SJCRH30 (cell line): ENCODE measurements at places on chromosomes 4 and X. TPM values are rescaled to one million over a fixed set of nuclear protein-coding genes. Genes with fewer than 3 reads are reported as not detected.

GRCh38 chrX:124018023-124018422, 56.5 kb downstream of the STAG2 start:
- H3K27ac ChIP-seq: no peak overlapping the region
- DNase-seq: no peak
- H3K27me3 ChIP-seq: no peaks in the 10 kb centered on the region
- H3K4me3 ChIP-seq: no peak overlapping the region

UBL4A gene
- total RNA-seq: 39.4 and 40.8 TPM in 2 replicates

DNA sequence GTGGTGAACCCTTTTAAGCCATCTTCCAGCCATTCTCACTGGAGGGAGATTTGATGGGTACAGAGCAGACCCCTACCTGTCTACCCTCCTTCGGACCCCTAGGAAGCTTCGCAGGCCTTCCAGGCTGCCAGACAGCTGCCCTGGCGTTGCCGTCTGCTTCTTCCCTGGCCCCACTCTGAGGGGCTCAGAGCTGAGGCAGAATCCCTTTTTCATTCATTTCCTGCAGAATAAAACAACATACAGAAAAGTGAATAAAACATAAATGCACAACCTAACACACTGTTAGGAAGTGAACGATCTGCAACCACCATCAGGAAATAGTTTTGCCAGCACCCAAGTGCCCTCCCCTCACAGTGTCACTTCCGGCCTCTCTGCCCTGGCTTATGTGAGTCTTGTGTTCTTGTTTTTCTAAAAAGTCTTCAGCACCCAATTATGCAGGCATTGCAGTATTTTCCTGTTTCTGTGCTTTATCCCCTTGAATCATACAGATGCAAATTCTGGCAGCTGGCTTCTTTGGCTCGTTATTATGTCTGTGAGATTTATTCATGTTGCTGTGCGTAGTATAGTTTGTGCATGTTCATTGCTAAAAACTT, 5.6 kb upstream of the ADD1 start:
- no peaks in the 10 kb centered on the region for H3K4me1 ChIP-seq
- no peaks in the 10 kb centered on the region for H3K27me3 ChIP-seq
- no peak overlapping the region for H3K4me3 ChIP-seq
- H3K27ac ChIP-seq: no peak overlapping the region
- no peak for DNase-seq
- peaks cover 16% of the 10 kb centered on the region for H3K36me3 ChIP-seq

- H3K4me1 ChIP-seq: peaks cover 21% of the 10 kb centered on the region
- H3K36me3 ChIP-seq: no peaks in the 10 kb centered on the region
- H3K4me3 ChIP-seq: no peak overlapping the region
- H3K27ac ChIP-seq: peak overlapping the region; percentile 58
- peak; percentile 65 for DNase-seq
- no peaks in the 10 kb centered on the region for H3K27me3 ChIP-seq
Observed at GRCh38 chr4:152696764-152697261, 17.0 kb upstream of the TMEM154 start.

GRCh38 chrX:255923-256331, 25.3 kb upstream of the PLCXD1 start:
- H3K4me3 ChIP-seq: no peak overlapping the region
- no peaks in the 10 kb centered on the region for H3K36me3 ChIP-seq
- H3K4me1 ChIP-seq: no peaks in the 10 kb centered on the region
- no peak for DNase-seq
- H3K27ac ChIP-seq: no peak overlapping the region
- no peaks in the 10 kb centered on the region for H3K27me3 ChIP-seq

GRCh38 chr4:17206829-17207801, 304.8 kb downstream of the QDPR start:
- no peaks in the 10 kb centered on the region for H3K36me3 ChIP-seq
- no peak overlapping the region for H3K4me3 ChIP-seq
- no peak for DNase-seq

EGFL6 gene
- total RNA-seq: not detected in 2 replicates

- H3K36me3 ChIP-seq: no peaks in the 10 kb centered on the region
- no peaks in the 10 kb centered on the region for H3K27me3 ChIP-seq
- H3K4me3 ChIP-seq: no peak overlapping the region
- H3K4me1 ChIP-seq: peaks cover 8% of the 10 kb centered on the region; the same call in 1 of the 2 replicates
- DNase-seq: no peak
- H3K27ac ChIP-seq: no peak overlapping the region
Observed at GRCh38 chrX:130120321-130120731, 10.0 kb upstream of the ELF4 start.

DNA sequence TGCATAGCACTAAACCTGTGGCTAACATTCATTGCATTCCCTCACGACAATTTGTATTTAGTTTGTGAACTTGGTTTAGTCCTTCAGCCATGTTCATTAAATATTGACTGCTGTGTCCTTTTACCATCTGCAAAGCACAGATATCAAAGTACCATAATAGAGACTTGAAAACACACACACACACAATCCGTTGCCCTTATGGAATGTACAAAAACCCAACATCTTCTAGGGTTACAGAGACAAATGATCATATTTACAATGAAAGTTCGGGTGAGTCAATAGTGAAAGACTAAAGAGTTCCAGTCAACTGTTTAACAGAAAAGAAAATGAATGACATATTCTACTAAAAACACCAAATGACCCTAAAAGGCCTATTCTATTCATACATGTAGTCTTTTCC, 50.8 kb upstream of the TXK start:
- DNase-seq: no peak
- no peak overlapping the region for H3K4me3 ChIP-seq
- no peak overlapping the region for H3K27ac ChIP-seq
- H3K27me3 ChIP-seq: no peaks in the 10 kb centered on the region
- no peaks in the 10 kb centered on the region for H3K36me3 ChIP-seq

GRCh38 chr4:173218411-173219125, 50.0 kb downstream of the GALNT7 start:
- no peak overlapping the region for H3K4me3 ChIP-seq
- DNase-seq: peak; percentile 19
- peaks cover 24% of the 10 kb centered on the region for H3K4me1 ChIP-seq
- no peaks in the 10 kb centered on the region for H3K36me3 ChIP-seq
- H3K27ac ChIP-seq: 0 out of 2 replicates have a peak overlapping the region, but pooled peaks have one; percentile 3

- H3K27ac ChIP-seq: no peak overlapping the region
- no peaks in the 10 kb centered on the region; the same call in 1 of the 2 replicates for H3K27me3 ChIP-seq
- H3K4me3 ChIP-seq: no peak overlapping the region
- no peaks in the 10 kb centered on the region for H3K4me1 ChIP-seq
Observed at GRCh38 chr4:44845993-44846392, 119.6 kb upstream of the GNPDA2 start.

DNA sequence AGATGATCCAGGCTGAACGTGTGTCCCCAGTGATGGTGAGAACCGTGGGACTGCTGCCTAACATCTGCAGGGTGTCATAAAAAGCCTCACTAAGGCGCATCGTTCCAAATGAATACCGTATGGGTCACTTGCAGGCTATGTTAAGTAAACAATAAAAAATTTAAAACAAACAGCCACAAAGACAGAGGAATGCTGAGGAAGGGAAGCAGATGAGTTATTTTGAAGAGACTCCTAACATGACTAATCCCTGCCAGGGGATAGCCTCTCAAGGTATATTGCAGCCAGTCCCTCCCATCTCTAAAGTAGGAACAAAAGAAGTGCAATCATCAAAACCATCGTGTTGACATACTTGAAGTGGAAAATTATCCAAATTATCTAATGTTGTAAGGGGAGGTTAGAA, 83.8 kb downstream of the UNC5C start:
- H3K4me3 ChIP-seq: no peak overlapping the region
- H3K4me1 ChIP-seq: no peaks in the 10 kb centered on the region
- no peak for DNase-seq
- H3K27me3 ChIP-seq: peaks cover 5% of the 10 kb centered on the region; the same call in 1 of the 2 replicates
- H3K36me3 ChIP-seq: no peaks in the 10 kb centered on the region
- H3K27ac ChIP-seq: no peak overlapping the region

DNA sequence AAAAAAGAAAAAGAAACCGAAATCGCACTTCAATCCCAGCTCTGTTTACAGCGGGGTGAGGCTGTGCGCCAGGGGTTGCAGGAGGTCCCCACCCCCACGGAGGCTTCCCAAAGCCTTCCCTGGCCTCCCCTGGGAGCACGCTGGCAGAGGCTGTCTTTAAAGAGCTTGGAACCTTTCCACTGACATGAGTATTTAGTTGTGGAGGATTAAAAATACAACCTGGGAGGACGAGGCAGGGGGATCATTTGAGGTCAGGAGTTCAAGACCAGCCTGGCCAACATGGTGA, 69.1 kb downstream of the PPP2R2C start:
- no peak overlapping the region for H3K27ac ChIP-seq
- H3K27me3 ChIP-seq: peaks cover 35% of the 10 kb centered on the region
- no peak for DNase-seq
- no peak overlapping the region for H3K4me3 ChIP-seq

- no peak for DNase-seq
- peaks cover 3% of the 10 kb centered on the region for H3K36me3 ChIP-seq
- H3K4me1 ChIP-seq: peaks cover 7% of the 10 kb centered on the region; the same call in 1 of the 2 replicates
- H3K27me3 ChIP-seq: no peaks in the 10 kb centered on the region
- no peak overlapping the region; the same call in 1 of the 2 replicates for H3K27ac ChIP-seq
Observed at GRCh38 chr4:87392183-87392582, 1.2 kb upstream of the HSD17B11 start.

DNA sequence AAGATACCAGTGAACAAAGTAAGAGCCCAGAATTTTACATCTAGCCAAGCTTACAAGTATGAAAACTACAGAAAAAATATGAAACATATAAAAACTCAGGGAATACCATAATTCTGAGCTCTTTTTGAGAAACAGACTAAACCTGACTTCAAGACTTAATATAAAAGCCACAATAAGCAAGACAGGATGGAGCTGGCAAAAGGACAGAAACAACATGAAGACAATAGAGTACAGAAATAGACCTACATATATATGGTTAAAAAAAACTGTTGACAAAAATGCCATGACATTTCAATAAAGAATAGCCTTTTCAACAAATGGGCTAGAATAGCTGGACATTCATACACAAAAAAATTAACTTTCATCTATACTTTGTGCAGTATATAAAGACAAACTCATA, 49.4 kb downstream of the UBA6 start:
- no peaks in the 10 kb centered on the region for H3K4me1 ChIP-seq
- H3K27ac ChIP-seq: no peak overlapping the region
- H3K4me3 ChIP-seq: no peak overlapping the region
- H3K27me3 ChIP-seq: no peaks in the 10 kb centered on the region
- no peak for DNase-seq

NONO gene
- 896 and 933 TPM in 2 replicates for total RNA-seq

GRCh38 chr4:23476515-23477090, 413.2 kb downstream of the PPARGC1A start:
- H3K4me3 ChIP-seq: no peak overlapping the region
- H3K27ac ChIP-seq: no peak overlapping the region
- no peaks in the 10 kb centered on the region for H3K36me3 ChIP-seq
- no peak for DNase-seq
- H3K4me1 ChIP-seq: no peaks in the 10 kb centered on the region

DNA sequence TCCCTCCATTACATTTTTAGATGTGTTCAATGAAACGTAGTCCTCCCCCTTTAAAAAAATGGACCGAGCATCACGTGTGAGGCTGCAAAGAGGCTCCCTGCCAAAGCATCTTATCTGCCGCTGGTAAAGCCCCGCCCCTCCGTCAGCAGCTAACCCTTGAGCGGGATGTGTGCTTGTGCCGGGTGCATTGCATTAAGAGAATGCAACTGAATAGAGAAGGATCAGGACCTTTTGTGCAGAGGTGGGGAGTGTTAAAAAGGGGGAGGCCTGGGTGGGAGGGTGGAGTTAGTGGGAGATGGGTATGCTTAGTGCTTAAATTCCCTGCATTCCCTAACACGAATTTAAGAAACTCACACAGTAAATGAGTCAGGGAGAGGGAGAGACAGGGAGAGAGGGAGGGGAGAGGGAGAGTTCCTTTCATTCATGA, 66.0 kb downstream of the TBL1X start:
- H3K27ac ChIP-seq: no peak overlapping the region; the same call in 1 of the 2 replicates
- H3K36me3 ChIP-seq: no peaks in the 10 kb centered on the region
- peak overlapping the region; percentile 28 for H3K4me3 ChIP-seq
- no peaks in the 10 kb centered on the region for H3K27me3 ChIP-seq
- peak; percentile 86 for DNase-seq

YY2 gene
- total RNA-seq: 1.6 and 3.4 TPM in 2 replicates

RENBP gene
- 0.18 TPM in 1 of 2 replicates, not detected in the other for total RNA-seq

SSX7 gene
- total RNA-seq: not detected in 2 replicates

NOA1 gene
- 25.3 and 27.4 TPM in 2 replicates for total RNA-seq

DNA sequence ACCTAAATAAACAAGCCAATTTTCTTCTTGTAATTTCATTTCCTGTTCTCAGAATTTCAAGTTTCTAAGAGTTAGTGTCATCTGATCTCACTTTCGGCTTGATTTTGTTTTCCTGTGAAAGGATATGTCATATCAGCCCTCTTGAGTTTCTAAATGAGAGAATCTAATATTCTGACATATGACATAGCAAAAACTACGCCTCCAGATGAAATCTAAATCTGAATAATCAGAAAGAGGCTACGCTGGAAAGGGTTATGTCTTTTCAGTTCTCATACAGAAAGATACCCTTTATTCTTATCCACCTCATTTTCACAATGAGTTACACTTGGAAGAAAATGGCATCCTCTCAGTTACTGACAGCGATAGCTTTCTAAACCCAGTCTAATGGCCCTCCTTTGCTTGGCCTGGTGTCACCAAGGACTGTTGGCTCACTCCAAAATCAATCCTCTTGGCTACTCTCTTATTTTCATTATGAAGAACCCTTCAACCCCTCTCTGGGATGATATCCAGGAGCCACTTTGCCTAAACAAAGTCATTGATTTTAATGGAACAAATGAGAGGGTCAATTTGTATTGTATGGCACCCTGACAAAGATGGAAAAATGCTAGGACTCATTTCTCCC, 65.6 kb downstream of the ASB9 start:
- no peaks in the 10 kb centered on the region for H3K36me3 ChIP-seq
- no peak overlapping the region for H3K4me3 ChIP-seq
- peaks cover 52% of the 10 kb centered on the region for H3K4me1 ChIP-seq
- DNase-seq: no peak

- no peak overlapping the region for H3K27ac ChIP-seq
- DNase-seq: no peak
- H3K4me1 ChIP-seq: no peaks in the 10 kb centered on the region
- no peak overlapping the region for H3K4me3 ChIP-seq
- H3K36me3 ChIP-seq: no peaks in the 10 kb centered on the region
- H3K27me3 ChIP-seq: no peaks in the 10 kb centered on the region
Observed at GRCh38 chr4:184395971-184396391, 78.4 kb downstream of the IRF2 start.

- no peak overlapping the region for H3K27ac ChIP-seq
- no peak for DNase-seq
- H3K36me3 ChIP-seq: no peaks in the 10 kb centered on the region; the same call in 1 of the 2 replicates
- no peaks in the 10 kb centered on the region for H3K27me3 ChIP-seq
- no peak overlapping the region for H3K4me3 ChIP-seq
Observed at GRCh38 chr4:48431401-48431800, 51.7 kb upstream of the SLC10A4 start.

RRAGB gene
- 7.0 and 8.4 TPM in 2 replicates for total RNA-seq

DNA sequence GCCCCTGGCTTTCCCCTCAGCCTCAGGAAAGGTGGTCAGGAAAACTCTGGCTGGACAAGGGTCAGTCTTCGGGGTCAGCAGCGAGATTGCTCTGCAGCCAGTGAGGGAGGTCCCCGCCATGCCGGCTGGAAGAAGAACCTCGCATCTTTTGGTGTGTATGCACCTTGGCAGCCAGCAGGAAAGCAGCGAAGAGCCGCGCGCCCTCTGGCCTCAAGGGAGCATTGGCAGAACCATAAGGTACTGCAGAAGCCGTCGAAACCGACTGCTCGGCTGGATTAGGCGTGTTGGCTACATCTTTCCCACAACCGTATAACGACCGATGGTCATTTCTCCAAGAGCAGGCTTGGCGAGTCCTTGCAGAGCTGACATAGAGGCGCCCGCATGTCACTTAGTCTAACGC, 48.3 kb downstream of the GPR143 start:
- peaks cover 42% of the 10 kb centered on the region for H3K36me3 ChIP-seq
- H3K27ac ChIP-seq: no peak overlapping the region
- H3K27me3 ChIP-seq: no peaks in the 10 kb centered on the region
- H3K4me1 ChIP-seq: no peaks in the 10 kb centered on the region
- no peak overlapping the region for H3K4me3 ChIP-seq
